Caki2 (cell line): ENCODE measurements at places on chromosomes 11 and 22. TPM values are rescaled to one million over a fixed set of nuclear protein-coding genes. Genes with fewer than 3 reads are reported as not detected.

- DNase-seq: no peak
Observed at GRCh38 chr22:19803736-19804267, 43.2 kb downstream of the TBX1 start.

GRCh38 chr11:44409558-44410236 lies 99.8 kb upstream of the ALX4 start:
- DNase-seq: no peak

DNA sequence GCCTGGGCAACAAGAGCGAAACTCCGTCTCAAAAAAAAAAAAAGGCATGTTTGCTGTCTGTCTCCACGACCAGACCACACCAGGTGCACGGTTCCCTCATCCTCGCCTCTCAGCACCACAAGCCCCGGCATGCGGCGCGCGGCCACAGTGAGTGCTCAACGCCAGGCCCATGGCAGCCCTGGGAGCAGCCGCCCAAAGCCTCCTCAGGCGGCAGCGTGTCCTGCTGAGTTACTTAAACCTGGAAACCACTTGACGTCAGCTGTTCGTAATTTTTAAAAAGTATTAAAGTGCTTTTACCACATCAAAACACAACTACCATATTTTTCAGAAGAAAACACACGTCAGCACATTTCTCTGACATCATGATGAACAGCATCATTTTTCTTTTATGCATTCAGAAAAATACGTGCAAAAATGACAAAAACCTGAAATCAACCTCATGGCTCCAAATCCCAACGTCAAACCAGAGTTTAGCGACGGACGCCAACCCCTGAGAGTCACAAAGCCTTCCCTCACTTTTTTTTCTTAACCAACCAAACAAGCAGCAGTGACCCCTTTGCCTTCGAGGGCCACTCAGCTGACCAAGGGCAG lies 2.1 kb downstream of the DEAF1 start:
- no peak for DNase-seq

- no peak for DNase-seq
Observed at GRCh38 chr11:73158356-73159051, 16.4 kb upstream of the FCHSD2 start.

DNA sequence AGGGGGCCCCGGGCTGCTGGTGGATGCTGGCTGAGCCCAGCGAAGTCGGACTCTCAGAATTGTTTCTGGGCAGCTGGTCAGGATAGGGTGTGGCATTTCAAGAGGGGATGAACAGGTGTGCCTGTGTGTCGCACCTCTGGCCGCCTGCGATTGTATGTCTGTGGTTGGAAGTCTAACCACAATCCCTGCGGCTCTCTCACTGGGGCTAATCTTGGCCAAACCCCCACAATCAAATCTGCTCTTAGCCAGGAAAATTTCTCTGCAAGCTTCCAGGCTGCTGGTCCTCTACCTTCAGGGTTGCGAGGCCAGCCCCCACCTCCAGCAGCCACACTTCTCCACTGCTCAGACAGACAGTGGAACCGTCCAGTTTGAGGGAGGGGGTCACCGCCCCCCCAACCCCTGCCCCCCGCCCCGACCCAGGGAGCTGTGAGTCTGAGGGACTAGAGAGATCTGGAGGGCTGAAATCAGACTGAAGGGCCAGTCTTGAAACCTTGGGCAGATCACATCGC lies 953 bp downstream of the ATG16L2 start:
- DNase-seq: no peak

GRCh38 chr22:41574847-41575381 lies 14.1 kb downstream of the CSDC2 start:
- DNase-seq: peak; percentile 62

GRCh38 chr22:32737811-32738497 lies 63.6 kb upstream of the TIMP3 start:
- no peak for DNase-seq

DNA sequence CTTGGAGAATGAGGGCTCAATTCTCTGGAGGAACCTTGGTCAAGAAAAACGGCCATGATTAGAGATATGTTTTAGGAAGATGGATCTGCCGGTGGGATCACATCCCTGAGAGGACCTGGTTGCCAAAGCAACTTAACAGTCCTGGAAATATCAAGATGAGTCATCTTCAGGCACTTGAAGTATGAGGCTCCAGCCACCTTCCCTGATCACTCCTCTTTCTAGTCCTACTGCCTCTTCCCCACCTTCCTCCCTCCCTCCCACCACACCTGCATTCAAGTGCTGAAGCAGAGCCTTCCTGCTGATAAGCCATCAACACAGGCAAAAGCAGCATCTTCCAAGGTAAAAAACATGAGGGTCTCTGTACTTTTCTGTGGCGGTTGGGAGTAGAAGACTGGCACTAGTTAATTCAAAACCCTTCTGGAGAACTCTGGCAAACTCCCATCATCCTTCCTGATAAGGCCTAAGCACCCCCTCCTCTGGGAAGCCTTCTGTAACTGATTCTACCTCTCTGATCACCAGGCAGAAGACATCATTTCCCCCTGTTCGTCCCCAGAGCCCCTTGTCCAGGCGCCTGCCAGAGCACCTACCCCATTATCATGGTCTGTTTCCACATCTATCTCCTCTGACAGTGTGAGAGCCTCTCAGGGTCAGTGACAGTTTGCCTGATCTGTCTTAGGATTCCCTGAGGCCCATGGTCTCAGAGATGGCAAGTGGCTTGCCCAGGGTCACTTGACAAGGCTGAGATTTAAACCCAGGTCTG lies 79.8 kb downstream of the CLPB start:
- DNase-seq: no peak

DNA sequence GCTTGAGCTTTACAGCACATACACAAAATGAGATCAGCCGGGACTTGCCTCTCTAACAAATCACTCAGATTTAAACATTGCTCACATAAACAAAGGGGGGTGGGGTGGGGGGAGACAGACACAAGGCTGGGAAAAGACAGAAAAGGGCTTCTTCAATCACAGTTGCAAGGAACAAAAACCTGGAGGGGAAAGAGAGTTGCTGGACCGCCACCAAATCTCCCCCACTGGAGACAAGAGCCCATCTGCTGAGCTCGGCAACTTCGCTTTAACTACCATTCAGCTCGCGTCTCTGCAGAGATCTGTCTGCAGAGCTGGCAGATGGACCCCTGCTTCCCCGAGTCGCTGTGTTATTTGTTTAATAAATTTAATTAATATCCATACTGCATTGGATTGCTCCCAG lies 165.0 kb downstream of the RCN1 start:
- no peak for DNase-seq

- no peak for DNase-seq
Observed at GRCh38 chr22:48249713-48250268, 1487.3 kb downstream of the TBC1D22A start.

GRCh38 chr11:112555491-112556364 lies 295.1 kb upstream of the PLET1 start:
- no peak for DNase-seq

GRCh38 chr22:37051391-37052385 lies at the start of gene KCTD17:
KCTD17 (plus strand) TSS chr22:37051742; CDS start chr22:37051761, 19 bp downstream.
- DNase-seq: peak; percentile 52

- DNase-seq: no peak
Observed at GRCh38 chr22:39419911-39420310, 20.3 kb downstream of the TAB1 start.

GRCh38 chr11:59267196-59267595 lies 54.5 kb upstream of the MPEG1 start:
- DNase-seq: no peak

DNA sequence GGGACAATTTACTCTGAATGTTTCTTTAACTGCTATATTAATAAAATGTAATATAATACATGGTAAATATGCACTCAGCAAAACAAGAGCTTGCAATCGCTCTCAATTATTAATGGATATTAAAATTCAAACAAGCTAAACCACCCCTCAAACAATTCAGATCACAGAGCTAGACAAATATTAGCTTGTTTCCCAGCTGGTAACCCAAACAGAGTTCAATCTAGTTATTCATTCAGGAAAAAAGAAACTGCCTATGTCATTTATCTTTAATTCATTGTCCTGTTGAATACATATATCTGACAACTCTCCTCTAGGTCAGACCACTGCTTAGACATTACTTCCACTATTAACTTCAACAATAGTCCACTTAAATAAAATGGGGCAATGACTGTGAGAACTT lies 78.7 kb downstream of the SERGEF start:
- no peak for DNase-seq

DNA sequence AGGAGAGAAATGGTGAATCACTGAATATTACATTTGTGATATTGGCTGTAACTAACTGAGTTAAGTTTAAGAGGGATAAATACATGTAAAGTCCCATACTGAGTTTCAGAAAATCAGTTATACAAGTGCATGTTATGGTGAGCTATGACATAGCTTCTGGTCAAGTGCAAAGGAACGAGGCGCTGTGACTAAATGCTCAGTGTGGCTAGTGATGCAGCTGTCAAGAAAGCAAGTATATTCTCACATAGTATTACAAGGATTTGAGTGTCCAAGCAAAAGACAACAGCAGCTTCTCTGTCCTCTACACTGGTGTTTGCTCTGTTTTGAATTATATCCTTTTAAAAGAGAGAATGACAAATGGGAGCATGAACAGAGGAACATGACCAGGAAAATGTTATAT lies 40.1 kb downstream of the CSRP3 start:
- no peak for DNase-seq

GRCh38 chr11:67504950-67505581 lies at the start of gene PITPNM1:
PITPNM1 (minus strand) TSS chr11:67505363; CDS start chr11:67504180, 1,183 bp downstream.
- peak; percentile 58 for DNase-seq

DNA sequence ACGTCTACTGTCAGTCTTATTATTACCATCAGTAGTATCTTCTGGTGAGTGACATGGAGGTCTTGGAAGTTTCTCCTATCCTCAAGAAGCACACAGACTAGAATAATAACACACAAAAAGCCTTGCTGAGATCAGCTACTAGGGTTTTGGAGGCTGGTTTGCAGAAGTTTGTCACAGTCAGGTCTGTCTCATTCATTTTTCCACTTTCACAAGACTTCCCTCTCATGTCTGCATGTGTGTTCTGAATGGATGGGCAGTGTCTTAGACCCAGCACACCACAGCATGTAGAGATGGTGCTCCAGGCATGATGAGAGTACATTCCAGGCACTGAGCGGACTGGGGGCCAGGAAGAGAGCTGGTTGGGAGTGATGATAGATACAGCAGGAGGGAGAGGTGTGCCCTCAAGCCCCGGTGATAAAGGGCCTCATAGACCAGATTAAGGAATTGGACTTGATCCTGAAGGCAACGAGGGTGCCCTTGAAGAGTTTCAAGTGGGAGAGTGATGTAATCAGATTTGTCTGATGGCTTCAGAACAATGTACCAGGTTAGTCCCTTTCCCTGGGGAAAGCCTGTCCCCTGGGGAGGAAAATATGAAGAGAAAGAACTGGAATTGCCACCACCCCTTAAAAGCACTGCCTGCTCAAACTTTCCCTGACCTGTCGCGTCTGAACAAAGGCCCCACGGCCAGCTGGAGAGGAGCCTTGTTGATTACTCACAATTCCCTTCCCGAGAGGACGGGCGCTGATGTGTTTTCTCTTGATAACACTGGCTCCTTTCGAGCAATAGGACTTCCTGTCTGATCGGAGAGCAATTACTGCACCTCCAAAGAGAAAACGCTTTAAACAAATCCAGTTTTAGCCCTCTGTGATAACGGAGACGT lies 45.1 kb upstream of the LMO2 start:
- no peak for DNase-seq

DNA sequence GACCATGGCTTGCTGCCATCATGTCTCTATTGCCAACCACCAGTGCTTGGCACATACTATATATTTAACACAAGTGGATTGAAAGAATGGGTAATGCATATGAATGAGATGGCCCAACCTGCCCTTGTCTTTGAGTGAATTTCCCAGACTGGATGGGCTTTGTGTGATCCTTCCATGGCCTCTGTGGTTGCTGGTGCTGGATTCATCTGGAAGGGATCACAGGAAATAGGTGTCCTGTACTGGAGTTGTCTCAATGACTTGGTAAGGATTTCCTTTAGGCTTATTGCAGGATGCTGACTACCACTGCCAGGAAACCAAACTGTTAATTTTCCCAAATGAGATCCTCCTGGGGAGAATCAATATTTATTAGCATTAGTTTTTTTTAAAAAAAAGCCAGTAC lies 328.6 kb downstream of the TMEM135 start:
- DNase-seq: no peak

Gene UPK3A
- 2.1 and 5.9 TPM in 2 replicates for total RNA-seq

Gene BARX2
- total RNA-seq: 1.8 TPM in 1 of 2 replicates, not detected in the other

Gene MTFP1
- total RNA-seq: 151 and 189 TPM in 2 replicates
